Calu3 (cell line): ENCODE measurements at places on chromosomes 5 and 9.

GRCh38 chr5:12245429-12245828 is 341.2 kb upstream of the CTNND2 start:
- no peak for DNase-seq

DNA sequence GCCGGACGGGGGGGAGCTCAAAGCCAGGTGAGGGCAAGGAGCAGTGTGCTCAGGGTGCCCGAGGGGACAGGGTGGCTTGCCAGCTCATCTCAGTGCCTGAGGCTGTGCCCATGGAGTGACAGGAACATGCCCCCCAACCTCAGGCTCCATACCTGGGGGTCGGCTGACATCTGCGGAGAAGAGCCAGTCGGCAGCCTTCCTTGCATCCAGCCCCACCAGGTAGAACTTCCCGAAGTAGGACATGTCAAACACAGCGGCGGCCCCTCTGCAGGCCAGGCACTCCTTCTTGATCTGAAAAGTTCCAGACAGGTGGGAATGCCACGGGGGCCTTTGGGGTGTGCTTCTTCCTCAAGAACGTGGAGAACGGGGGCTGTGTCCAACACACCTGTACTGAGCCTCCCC is 42.1 kb downstream of the SARDH start:
- DNase-seq: no peak

DNA sequence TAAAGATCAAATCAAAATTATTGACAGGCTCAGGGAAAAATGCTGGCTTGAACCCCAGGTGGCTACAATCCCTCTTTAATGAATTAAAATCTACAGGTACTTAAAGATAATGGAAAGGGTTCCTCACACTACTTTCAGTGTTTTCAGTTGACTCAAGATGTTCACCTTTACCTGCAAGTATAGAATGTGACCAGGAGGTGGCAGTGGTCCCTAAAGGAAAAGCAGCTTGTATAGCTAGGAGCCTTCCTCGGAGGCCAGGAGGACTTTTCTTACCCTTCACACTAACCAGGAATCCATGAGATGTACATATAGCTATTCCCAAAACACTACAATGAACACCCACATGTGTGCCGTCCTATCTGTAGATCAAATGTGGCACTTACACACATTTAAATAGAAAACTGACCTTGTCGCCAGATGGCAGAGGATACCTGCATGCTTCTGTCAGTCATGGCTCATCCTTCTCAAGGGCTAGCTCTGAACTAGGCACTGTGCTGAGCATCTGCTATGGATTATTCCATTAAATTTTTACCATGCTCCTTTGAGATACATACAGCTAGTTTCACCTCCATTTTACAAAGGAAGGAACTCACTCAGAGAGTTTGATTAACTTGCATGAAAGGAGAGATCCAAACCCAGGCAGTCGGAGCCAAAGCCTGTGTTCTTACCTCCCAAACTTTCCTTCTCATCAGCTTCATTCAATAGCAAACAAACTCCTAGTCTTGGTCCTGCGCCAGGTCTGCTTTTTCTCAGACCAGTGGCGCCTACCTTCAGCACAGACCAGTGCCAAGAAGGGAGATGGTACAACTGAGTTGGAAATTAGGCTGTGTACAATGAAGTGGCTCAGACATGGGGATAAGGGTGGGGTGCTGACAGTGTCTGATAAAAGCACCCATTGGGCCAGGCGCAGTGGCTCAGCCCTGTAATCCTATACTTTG is 24.5 kb downstream of the C9orf152 start:
- DNase-seq: peak; percentile 71

GRCh38 chr5:22088517-22088916 is 764.6 kb downstream of the CDH12 start:
- no peak for DNase-seq

- no peak for DNase-seq
Observed at GRCh38 chr9:13575558-13575957, 296.1 kb upstream of the MPDZ start.
